ENCODE measurements at places on chromosomes 5 and 9. TPM values are rescaled to one million over a fixed set of nuclear protein-coding genes. Genes with fewer than 3 reads are reported as not detected.

DNA sequence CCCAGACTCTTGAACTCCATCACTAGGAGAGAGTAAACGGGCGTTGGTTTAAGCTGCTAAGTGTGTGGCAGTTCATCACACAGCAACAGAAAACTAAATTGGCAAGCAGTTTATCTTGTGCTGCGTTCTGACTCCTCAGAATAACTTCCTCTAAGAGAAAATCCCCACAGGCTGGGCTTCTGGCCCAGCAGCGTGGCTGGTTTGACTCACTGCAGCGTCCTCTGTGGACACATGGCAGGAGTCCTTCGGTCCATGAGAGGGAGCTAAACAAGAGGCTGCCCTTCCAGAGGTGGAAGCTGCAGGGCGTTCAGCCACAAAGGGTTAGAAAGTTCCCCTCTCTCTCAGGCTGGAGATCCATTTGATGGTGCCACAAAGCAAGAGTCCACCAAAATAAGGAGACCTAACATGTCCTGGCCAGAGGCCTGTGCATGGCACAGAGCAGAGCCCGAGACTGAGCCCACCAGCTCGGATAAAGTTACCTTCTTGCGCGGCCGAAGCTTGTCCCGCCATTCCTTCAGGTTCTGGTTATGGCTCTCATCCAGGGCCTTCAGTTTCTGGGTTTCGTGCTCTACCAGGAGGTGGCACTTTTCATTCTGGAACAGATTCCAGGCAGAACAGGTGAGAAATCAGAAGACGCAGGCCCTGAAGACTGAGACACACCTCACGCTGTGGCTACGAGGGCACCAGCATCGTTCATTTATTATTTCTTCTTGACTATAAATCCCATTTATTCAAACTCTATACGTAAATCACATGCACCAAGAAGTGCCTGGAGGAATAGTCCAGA lies 46.2 kb upstream of the FBXW11 start:
- DNase-seq, result peak; percentile 87

- no peak for DNase-seq
Observed at GRCh38 chr5:132500244-132500930, 9.8 kb upstream of the IRF1 start.

- DNase-seq, result no peak
Observed at GRCh38 chr9:114497236-114497635, 8.0 kb downstream of the WHRN start.

GRCh38 chr9:137168904-137169856 lies 671 bp downstream of the LRRC26 start:
- DNase-seq, result no peak

GRCh38 chr5:111743988-111744387 lies 13.0 kb downstream of the NREP start:
- no peak for DNase-seq

- DNase-seq, result no peak
Observed at GRCh38 chr9:122389799-122390481, 19.1 kb downstream of the PTGS1 start.

GRCh38 chr5:179959641-179960040 lies 51.9 kb upstream of the TBC1D9B start:
- no peak for DNase-seq

The CREBRF gene
- 20.2 TPM for total RNA-seq

- DNase-seq, result no peak
Observed at GRCh38 chr5:147391781-147392180, 118.1 kb downstream of the DPYSL3 start.

DNA sequence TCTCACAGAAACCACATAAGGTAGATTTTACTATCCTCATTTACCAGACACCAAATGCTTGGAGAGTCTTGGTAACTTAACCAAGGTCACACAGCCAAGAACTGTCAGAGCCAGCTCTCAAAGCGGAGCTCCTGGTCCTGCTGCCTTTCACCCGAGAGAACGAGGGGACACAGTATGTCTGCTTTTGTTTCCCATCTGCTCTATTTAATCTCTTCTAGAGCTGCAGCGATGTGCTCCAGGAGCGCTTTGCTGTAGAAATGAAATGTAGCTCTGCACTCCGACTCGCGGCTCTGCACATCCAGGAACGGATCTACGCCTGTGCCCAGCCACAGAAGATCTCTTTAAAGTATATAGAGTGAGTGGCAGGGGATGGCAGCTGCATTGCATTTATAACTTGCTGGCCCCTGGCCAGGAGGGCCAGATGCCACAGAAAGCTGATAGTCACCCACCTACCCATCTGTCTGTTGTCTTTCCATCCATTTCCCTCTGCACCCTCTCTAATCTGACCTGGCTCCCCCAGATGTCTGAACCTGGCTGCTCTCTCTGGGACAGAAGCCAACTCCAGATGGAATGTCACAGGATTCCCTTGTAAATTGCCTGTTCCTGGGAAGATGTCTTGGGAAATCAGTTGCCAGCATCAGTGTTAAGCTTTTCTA lies 21.4 kb upstream of the TRMT10B start:
- DNase-seq, result peak; percentile 43

DNA sequence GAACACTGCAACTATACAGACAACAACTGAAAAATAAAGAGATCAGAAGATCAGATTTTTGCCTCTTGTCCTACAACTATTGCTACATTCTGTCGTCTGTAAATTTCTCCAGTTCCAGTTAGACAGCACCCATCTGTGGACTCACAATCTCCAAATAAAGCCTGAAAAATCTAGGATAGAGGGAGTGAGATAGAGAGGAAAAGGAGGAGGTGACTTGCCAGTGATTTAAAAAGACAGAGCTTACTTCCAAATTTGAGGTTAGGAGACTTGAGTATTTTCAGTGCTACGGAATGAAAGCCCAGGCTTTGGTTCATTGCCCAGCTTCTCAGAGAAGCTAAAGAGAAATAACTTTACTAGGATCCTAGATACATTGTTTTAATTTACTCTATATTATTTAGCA lies 63.6 kb downstream of the PTCD2 start:
- DNase-seq, result no peak

The BASP1 gene
- total RNA-seq, result 3.9 TPM

The CLIC3 gene
- total RNA-seq, result 12.9 TPM

DNA sequence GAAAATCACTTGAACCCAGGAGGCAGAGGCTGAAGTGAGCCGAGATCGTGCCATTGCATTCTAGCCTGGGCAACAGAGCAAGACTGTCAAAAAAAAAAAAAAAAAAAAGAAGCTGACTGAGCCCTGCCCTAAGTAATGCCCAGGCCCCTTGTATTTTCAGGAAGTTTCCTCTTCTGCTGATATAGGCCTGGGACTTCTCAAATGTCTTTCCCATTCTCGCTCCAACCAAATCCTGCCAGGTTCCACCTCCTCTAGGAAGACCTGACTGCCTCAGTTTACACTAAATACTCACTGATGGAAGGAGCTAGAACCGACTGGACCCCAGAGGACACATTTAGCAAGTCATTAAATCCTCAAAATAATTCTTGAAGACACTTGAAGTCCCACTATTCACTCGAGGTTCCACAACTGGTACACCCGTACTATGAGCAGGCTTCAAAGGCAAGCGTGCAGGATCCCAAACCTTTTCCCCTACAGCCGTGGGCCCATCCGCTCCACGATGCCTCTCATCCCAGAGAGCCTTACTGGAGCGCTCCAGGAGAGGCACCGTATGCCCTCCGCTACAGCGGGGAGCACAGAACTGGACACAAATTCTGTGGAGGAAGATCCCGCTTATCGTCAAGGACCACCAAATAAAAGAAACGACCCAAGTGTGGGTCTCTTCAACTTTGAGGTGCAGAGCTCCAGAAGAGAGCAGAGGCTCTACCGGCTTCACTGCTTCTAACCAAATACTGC lies 676 bp downstream of the NOL6 start:
- peak; percentile 59 for DNase-seq

DNA sequence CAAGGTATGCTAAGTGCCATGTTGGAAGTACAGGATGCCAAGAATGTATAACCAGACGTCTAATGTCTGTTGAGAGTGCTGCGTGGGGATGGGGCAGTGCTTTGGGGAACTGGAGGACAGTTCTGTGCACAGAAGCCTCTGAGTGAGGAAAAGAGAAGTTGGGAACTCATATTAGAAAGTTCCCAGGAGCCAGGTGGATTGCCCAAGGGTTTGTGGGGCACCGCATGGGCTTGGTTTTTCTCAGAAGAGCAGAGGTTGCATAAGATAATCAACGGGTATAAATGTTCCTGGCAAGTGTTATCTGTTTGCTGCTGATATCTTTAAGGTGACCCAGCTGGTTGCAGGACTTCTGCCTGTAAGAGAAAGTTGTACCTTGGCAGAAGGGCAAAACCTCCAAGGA lies 13.1 kb downstream of the HRH2 start:
- no peak for DNase-seq

- DNase-seq, result no peak
Observed at GRCh38 chr9:137917116-137917515, 39.5 kb downstream of the CACNA1B start.

DNA sequence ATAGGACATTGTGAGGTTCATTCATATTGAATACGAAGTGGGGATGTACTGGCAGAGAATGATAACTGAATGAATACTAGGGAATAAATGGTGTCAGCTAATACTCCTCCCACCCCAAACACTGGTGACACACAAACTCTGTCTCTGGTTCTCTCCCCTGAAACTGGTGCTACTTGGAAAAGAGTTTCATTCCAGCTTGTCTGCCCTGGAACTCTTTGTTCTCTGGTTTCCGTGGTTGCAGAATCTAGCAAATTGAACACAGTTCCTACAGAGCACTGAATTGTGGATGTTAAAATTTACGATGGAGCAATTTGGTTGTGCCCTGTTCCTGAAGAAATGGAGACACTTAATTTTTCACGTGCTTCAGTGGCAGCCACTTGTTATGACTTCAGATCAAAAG lies 181.7 kb downstream of the KCTD16 start:
- no peak for DNase-seq

The XPA gene
- 10.3 TPM for total RNA-seq

The SLC25A2 gene
- total RNA-seq, result not detected

DNA sequence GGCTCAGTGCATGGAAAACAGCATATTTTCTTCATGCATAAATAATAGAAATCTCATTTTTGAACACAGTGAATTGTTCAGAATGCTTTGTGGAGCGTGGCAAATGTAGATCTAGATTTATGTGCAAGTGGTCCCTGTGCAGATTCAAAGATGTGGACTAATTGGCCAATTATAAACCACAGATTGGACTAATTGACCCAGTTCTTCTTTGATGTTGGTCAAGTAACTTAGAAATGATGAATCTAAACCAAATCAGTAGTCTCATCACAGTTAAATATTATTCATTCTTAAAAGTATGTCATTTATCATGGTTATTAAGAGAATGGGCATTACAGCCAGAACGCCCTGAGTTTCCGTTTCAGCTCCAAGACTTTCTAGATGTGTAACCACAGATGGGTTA lies 11.7 kb upstream of the PDE4D start:
- DNase-seq, result no peak

- DNase-seq, result no peak
Observed at GRCh38 chr9:14932641-14933040, 22.4 kb upstream of the FREM1 start.

- DNase-seq, result no peak
Observed at GRCh38 chr5:52746539-52746938, 41.2 kb upstream of the ITGA1 start.

The ORM2 gene
- 0.32 TPM for total RNA-seq

The ZNG1A gene
- 15.5 TPM for total RNA-seq

DNA sequence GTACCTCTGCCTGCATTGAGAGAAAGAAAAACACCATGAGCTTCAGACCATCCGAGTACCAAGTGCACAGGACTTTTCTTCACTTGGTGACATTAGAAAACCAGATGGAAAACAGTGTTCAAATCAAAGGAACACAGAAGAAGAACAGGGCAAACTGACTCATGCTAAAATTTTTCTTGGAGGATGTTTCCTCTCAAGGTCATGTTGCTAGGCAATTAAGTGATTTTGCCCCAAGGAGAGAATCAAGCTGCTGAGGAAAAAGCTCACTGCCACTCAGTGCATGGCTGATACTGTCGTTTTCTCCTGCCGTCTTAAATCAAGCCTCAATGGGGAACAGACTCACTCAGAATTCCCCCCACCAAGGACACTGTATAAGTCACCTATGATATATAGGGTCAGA lies 57.9 kb upstream of the SIMC1 start:
- no peak for DNase-seq

- no peak for DNase-seq
Observed at GRCh38 chr9:119697996-119698395, 328.8 kb upstream of the BRINP1 start.

The DBH gene
- not detected for total RNA-seq

- no peak for DNase-seq
Observed at GRCh38 chr5:180241600-180241999, 32.6 kb upstream of the RASGEF1C start.

The RAI14 gene
- total RNA-seq, result 17.5 TPM

- DNase-seq, result no peak
Observed at GRCh38 chr5:146632620-146633322, 116.8 kb upstream of the GPR151 start.

GRCh38 chr9:95103871-95104580 lies 213.5 kb downstream of the FANCC start:
- DNase-seq, result no peak

The SLC45A2 gene
- total RNA-seq, result 0.16 TPM
